NCI-H2029 (cell line): ENCODE measurements at places on chromosomes 11 and 22.

GRCh38 chr11:126917531-126918204 is 82.9 kb downstream of the KIRREL3 start:
- no peak for DNase-seq

GRCh38 chr11:28464252-28464867 is 356.2 kb downstream of the METTL15 start:
- no peak for DNase-seq

DNA sequence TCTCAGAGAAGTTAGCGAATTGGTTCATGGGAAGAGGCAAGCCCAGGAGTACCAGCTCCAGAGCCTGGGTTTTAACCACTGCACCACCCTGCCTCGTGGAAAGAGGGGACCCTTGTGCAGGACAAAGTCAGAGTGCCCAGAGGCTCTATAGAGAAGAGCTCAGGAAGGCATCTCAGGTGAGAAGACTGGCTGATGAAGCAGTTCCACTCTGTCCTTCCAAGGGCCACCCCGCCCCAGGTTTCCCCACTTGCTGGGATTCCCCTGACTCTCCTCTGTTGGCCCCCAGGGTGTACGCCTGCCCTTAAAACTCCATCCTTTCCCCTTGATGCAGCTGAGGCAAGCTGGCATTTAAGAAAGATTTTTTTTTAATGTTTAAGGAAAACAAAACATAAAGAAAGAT is 265.8 kb downstream of the BUD13 start:
- DNase-seq, result no peak

- DNase-seq, result no peak
Observed at GRCh38 chr11:34621876-34622275, 983 bp downstream of the EHF start.

DNA sequence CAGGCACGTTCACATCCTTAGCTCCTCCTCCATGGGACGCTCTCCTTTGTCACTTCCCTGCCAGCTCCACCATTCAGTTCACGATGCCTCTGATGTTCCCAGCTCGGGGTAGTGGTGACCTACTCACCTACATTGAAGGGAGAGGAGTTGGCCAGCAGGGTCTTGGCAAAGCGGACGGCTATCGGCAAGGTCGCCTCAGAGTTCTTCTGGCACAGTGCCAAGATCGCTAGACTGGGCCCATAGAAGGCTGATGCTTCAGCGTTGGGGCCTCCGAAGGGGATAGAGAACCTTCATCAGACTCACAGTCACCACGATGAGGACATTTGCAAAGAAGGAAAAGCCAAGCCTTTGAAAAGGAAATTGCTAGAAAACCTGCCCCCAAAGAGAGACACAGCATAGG is 3.0 kb downstream of the CBLIF start:
- DNase-seq, result no peak

GRCh38 chr11:119347242-119347641 is 737 bp upstream of the MFRP start:
- no peak for DNase-seq

- no peak for DNase-seq
Observed at GRCh38 chr11:1919391-1920127, at the start of gene TNNT3. TNNT3 (plus strand) TSS chr11:1919703; CDS start chr11:1922875, 3,172 bp downstream.

DNA sequence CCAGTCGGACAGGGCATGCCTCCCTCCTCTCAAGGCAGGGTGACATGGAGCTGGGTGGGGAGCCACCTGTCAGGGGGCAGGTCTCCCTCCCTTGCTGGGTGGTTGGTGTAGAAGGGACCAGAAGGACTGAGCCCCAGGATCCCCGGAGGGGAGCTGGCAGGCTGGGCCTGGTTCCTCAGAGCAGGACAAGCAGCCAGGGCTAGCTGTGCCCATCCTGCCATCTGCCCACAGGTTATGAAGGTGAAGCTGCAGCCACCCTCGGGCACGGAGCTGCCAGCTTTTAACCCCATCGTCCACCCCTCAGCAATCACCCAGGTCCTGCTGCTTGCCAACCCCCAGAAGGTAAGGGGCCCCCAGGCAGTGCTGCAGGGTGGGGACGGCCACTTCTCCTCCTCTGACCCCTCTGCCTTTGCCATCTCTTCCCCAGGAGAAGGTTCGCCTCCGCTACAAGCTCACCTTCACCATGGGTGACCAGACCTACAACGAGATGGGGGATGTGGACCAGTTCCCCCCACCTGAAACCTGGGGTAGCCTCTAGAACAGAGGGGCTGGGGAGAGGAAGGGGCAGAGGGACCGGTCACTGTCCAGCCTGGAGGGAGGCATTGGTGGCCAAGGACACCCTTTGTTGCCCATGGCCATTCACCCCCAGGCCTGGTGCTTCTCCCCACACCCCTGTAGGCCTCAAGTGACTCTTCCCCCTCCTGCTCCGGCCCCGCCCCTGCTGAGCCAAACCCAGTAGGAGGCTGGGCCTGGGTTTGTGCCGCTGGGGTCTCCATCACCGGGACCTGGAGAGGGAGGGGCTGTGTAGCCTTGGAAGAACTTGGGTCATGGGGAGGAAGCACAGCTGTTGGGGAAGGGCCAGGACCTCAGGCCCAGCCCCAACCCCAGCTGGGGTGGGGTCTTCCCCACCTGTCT is 7.0 kb upstream of the SH3BP1 start:
- no peak for DNase-seq

DNA sequence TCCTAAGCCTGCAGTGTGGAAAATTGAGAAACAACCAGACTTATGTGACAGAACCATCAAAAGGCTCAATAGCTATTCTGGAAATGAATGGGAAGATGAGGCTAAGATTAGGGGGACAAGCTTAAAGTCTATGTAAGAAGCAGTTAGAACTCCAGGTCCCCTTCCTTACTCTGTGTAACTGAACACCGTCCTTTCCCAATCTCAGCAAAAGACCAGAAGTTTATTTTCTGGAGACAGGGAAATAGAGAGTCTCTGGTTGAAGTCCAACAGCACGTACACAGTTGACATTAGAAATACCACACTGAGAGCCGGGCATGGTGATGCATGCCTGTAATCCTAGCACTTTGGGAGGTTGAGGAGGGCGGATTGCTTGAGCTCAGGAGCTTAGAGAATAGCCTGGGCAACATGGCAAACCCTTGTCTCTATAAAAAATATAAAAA is 93.9 kb downstream of the CD44 start:
- DNase-seq, result no peak

DNA sequence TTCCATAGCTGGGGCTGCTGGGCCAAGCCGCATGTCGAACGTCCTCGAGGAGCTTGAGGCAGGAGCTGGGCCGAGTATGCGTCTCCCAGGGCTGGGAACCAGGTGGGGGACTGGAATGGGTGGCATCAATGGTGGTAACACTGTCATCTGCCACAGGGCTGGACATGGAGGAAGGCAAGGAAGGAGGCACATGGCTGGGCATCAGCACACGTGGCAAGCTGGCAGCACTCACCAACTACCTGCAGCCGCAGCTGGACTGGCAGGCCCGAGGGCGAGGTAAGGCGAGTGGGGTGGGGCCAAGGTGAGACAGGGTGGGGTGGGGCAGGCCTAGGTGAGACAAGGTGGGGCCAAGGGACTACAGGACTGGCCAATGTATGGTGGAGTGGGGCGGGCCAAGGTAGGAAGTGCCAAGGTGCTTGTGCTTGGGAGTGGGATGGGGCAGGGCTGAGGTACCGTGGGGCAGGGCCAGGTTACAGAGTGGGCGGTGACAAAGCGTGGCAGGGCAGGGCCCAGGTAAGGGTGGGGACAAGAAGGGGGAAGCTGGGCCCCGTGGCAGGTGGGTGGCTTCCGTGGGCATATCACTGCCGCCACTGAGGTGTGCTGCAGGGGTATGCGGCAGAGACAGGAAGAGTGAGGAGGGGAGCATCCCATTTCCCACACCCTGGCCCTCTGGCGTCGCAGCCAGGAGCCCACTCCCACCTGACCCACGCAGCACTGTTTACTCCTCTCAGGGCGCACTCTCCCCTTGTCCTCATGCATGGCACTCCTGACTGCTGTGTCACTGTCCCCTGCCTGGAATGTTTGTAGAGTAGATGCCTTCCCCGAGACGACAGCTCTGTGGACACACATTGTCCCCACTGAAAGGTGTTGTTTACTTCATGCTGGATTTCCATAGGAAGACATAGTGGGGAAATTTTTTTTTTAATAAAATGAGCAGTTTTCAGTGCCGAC is 27.5 kb upstream of the DGCR8 start:
- no peak for DNase-seq
